Osteoblast (primary cell): ENCODE measurements at places on chromosomes 7 and 10. TPM values are rescaled to one million over a fixed set of nuclear protein-coding genes. Genes with fewer than 3 reads are reported as not detected.

Gene TSPAN13
- total RNA-seq: 1.8 TPM in 2 replicates

GRCh38 chr7:8885480-8886000, 452.1 kb downstream of the NXPH1 start:
- H3K4me3 ChIP-seq: no peak overlapping the region
- H3K36me3 ChIP-seq: no peaks in the 10 kb centered on the region
- H3K27ac ChIP-seq: no peak overlapping the region
- no peak for DNase-seq

Gene PLEKHS1
- under 0.01 TPM in 1 of 2 replicates, not detected in the other for total RNA-seq

DNA sequence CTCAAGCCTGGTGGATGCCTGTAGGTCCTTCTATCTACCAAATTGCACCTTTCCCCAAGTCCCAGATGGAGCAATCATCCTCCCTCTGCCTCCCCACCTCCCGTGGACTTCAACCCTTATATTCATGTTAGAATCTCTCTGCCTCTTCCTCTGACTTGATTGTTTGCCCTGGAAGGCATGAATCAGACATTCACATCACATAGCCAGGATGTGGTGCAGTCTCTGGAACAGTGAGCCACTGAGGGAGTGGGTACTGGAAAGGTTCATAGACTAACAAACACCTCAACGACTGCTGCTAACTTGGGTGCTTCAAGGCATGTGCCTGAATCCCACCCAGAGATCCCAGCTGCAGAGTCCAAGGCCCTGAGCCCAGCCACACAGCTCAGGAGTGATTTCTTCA, 494.0 kb downstream of the TNS3 start:
- peaks cover 34% of the 10 kb centered on the region for H3K4me1 ChIP-seq
- H3K36me3 ChIP-seq: no peaks in the 10 kb centered on the region
- H3K27me3 ChIP-seq: no peaks in the 10 kb centered on the region
- peak overlapping the region; percentile 69 for H3K27ac ChIP-seq
- no peak overlapping the region for H3K4me3 ChIP-seq

Gene LBX1
- total RNA-seq: not detected in 2 replicates
